NCI-H446 (cell line): ENCODE measurements at places on chromosomes 6 and 20.

DNA sequence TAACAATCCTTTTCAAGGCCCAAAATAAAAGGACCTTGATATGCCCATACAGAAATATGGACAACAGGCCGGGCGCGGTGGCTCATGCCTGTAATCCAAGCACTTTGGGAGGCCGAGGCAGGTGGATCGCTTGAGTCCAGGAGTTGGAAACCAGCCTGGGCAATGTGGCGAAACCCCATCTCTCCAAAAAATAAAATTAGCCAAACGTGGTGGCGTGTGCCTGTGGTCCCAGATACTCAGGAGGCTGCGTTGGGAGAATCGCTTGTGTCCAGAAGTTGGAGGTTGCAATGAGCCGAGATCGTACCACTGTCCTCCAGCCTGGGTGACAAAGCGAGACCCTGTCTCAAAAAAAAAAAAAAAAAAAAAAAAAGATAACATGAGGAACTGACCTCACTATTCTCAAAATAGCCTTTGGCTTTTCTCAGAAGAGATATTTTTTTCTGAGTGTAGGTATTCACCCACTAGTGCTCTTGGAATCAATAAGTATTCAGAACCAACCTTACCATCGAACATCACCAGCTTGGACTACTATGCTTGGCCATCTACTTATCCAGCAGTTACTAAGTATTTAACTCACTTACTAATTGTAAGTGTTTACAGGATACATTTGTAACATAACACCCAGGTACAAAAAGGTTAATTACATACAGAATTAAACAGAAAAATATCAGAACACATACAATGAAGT, 99.2 kb downstream of the OR2B2 start:
- DNase-seq, result no peak

DNA sequence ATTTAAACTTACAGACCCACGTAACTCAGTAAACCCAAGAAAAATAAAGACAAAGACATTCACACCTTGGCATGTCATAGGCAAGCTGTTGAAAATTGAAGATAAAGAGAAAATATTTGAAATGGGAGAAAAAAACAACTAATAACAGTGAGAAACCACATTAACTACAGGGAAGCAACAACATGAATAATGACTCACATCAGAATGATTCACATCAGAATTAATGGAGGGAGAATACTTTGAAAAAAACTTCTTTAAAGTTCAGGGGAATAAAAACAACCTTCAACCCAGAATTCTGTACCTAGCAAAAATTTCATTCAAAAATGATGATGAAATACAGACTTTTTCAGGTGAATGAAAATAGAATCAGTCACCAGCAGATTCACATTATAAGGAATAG, 32.9 kb upstream of the SLC22A3 start:
- DNase-seq, result no peak

DNA sequence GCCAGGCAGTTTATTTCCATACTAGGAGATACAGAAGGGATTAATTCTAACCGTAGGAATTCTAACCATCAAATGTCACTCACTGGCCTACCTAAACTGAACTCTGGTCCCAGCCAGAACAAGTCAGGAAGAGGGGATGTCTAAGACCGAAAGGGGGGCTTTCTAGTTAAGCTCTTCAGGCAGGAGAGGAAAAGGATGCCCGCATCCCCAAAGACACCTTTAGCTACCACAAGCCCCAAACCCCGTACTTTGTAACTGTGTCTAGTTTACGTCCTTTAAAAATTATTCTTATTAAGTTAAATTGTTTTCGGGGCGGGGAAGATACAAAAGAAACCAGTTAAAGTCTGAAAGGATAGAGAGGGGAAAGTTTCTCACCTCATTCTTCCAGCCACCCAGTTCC, 1.2 kb upstream of the ZNF76 start:
- no peak for DNase-seq

- no peak for DNase-seq
Measured at GRCh38 chr6:138227316-138227781, 9.1 kb upstream of the PBOV1 start.

GRCh38 chr6:107793191-107793590, 30.9 kb downstream of the SCML4 start:
- no peak for DNase-seq

DNA sequence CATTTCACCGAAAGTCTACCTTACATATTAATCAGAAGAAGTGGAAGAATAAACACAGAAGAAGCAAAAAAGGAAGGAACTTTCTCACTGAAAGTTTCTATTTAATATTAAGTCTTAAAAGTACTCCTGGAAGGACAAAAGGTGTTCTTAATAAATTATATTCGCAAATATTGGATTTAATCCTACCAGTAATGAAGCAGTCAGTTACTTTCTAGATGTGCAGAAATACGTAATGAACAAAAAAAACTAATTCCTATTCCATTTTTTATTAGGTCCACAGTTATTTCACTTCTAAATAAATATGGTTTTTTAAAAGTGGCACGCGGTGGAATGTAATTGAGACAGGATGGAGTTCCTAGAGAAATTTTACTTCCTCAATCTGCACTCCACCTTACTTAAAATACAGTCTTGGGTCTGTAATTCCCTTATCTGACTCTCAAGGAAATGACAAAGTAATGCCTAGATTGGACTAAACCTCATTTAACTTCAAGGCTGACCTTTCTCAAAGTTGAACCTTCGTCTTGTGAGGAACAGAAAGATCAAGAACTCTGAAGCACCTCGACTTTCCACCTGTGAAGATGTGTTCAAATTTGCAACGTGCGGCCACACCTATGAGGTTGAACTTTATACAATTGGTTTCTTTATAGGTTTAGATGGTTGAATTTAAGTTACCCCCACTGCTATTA, 1.1 kb upstream of the TRAM2 start:
- DNase-seq, result no peak

DNA sequence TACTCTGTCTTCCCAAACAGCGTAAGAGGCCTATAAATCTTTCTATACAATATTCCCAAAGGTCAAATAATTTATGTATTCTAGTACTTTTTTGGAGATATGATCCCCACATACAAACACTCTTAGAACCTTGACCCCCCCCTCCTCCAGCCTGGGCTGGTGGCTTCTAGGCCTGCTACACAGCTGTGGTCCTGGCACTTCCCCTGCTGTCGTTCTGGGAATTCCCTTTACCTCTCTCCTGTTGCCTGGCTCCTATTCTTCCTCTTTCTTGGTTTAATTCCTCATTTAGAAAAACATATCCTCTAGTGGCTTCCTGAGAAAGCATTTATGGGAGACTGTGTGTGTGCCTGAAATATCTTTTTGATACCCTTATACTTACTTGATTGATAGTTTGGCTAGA, 4.1 kb upstream of the TXLNB start:
- no peak for DNase-seq

- DNase-seq, result no peak
Measured at GRCh38 chr20:21134883-21135493, 9.1 kb downstream of the KIZ start.

DNA sequence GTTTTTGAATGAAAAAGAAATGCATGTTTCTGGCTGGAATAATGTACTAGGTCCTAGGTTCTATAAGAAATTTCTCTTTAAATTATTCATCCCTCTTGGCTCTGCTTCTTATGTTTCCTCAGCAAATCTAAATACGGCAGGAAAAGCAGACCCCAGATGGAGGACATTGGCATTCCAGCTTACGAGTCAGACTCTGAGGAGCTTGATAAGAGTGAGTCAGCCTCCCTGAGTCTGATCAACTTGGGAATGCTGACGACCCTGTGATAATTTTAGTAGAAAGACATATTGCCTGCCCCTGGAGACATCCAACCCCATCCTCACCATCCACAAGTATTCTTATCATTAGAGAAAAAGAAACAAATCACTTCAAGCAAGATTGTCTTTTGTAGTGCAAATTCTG, 509.7 kb upstream of the MARCKS start:
- DNase-seq, result no peak

DNA sequence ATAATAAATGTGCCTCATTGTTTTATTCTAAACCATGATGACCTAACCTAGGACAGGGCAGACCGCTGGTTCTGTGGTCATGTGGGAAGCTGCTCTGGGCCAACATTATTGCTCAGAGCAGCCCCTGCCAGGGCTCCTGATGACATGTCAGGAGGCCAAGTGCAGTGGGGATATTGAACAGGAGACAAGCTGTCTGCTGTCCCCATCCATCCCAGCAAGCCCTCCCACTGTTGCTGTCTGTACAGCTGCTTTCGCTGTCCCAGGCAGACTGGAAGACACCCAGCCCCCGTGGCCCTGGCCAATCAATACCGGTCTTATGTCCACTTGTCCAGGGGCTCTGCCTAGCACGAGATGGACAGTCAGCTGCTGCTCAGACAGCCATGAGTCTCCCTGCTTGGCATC, 43.2 kb upstream of the FNDC1 start:
- peak; percentile 41 for DNase-seq

GRCh38 chr6:159988983-159989454, 20.1 kb downstream of the IGF2R start:
- DNase-seq, result no peak

DNA sequence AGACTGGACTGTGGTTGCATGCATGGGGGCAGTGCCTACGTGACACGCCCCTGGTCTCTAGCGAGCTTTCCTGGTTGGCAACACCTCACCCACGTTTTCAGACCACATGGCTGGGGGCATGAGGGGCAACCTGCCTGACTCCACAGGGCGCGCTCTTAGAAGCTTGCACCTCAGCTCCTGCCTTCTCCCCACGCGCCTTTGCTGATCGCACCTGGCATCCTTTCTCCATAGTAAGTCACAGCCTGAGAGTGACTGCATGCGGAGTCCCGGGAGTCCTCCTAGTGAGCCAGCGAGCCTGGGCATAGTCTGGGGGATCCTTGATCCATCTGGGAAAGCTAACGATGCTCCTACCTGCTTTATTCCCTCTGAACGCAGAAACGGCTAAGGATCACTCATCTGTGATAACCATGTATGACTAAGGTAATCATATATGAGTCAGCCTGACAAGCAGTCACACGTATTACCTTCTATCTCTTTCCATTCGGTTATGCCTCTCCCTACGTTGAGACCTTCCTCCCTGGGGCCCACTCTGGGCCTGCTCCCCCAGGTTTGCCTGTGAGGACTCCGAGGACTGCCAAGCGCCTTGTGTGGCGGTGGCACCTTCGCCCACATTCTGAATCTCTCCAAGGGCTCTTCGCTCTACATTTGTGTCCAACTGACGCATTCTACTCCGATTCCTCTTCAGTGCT, 4.5 kb downstream of the TCFL5 start:
- no peak for DNase-seq

DNA sequence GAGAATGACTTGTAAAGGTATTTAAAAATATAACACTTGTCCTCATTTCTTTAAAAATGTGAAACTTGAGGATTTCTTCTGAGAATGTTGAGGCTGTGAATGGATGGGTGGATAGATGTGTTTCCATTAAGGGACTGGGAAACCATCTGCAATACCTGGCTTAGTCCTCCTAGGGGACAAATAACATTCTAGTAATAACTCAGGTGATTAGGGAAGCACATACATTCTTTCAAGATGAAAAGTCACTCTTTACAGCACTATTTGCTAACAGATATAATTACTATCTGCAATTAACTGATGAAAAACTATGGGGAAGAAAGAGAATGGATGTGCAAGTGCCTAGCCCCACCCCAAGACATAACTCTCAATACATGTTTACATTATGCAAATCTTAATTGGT, 542.3 kb downstream of the CD83 start:
- DNase-seq, result no peak

- DNase-seq, result no peak
Measured at GRCh38 chr6:157670466-157671186, 152.4 kb upstream of the SNX9 start.

GRCh38 chr6:128595544-128595943, 75.1 kb upstream of the PTPRK start:
- DNase-seq, result no peak

GRCh38 chr6:74505391-74505790, 700.5 kb downstream of the COL12A1 start:
- no peak for DNase-seq

GRCh38 chr6:1700278-1700967, 90.7 kb downstream of the FOXC1 start:
- no peak for DNase-seq

DNA sequence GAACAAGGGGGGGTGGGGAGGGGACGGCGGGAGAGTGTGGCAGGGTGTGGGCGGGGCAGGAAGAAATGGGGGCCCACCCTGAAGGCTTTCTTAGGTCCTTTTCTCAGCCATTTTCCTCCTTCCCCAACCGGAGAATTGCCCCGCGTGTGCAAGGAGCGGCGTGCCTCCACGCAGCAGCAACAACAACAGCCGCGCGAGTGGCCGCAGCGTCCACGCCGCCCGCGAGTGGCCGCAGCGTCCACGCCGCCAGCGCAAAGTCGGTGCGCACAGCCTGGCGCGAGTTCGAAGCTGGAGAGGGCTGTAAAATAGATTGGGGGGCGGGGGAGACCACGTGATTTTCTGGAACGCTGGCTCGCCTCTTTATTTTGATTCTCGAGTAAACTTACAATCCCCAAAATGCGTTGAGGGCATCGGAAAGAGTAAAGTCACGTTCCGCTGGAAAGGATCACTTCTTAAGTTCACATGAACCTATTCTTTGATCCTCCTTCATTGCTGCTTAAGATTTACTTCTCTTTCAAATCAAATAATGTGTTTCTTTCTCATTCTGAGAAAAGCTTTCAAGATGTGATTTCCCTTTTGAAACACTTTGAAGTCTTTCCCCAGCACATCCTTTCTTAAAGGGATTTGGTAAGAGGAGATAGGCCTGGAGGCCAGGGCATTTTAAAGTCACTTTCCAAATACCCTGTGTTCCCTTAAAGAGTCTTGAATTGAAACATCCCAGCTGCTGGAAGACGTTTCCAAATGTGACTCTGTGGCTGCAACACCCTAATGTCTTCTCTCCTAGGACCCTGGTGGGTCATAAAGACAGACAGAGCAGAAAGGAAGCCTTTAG, 66.7 kb upstream of the ZNF217 start:
- DNase-seq, result no peak

GRCh38 chr6:96164802-96165201, 149.0 kb downstream of the FUT9 start:
- DNase-seq, result no peak

GRCh38 chr6:87103977-87104601, 9.2 kb upstream of the CGA start:
- DNase-seq, result no peak

DNA sequence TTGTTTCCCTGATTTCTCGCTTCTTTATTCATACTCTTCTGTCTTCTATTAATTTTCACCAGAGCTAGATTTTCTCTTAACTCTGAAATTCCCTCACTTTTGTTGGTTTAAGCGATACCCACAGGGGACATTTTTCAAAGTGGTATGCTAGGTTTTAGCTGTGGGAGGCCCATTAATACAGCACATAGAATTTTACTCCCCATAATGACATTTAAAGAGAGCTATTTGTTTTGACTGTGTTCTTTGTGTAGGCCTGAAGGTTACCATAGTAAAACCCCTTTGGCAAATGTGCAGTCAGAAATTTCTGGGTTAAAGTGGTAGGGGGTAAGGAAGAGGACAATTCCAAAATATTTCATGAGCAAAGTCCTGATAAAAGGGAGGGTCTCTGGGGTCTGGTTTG, 721.1 kb upstream of the CITED2 start:
- no peak for DNase-seq
